ENCODE measurements at places on chromosomes 13 and 19.

- no peak for DNase-seq
Observed at GRCh38 chr13:33763021-33763420, 54.9 kb upstream of the RFC3 start.

GRCh38 chr19:10885201-10886169 is 14.1 kb downstream of the CARM1 start:
- no peak for DNase-seq

DNA sequence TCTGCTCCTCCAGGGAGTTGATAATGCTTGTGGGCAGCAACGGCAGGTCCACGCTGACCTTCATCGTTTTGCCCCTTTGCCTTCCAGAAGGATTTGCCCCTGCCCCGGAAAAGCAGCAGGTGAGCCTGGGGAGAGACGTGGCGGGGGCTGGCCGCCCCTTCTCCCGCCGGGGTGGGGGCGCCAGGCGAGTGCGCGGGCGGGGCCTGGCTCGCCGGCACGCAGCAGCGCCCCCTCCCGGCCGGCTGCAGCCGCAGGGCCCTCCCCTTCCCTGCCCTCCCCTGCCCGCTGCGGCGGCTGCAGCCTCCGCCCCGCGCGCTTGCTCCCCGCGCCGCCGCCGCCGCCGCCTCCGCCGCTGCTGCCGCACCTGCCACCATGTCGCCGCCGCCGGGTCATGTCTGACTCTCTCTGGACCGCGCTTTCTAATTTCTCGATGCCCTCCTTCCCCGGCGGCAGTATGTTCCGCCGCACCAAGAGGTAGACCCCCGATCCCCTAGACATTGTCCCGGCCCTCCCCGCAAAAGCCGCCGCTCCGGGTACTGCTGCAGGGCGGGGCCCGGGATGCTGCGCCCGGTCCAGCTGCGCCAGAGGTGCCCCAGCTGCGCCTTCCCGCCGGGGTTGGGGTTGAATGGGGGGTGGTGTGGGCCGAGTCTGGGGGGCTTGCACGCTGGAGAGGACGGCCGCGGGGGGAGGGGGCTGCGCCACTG is at the start of gene MAST1:
Gene MAST1, plus strand, starts transcription at position 334 of the 704 bp plus-strand sequence. Its CDS starts 58 bp downstream, at position 392.
- no peak for DNase-seq

DNA sequence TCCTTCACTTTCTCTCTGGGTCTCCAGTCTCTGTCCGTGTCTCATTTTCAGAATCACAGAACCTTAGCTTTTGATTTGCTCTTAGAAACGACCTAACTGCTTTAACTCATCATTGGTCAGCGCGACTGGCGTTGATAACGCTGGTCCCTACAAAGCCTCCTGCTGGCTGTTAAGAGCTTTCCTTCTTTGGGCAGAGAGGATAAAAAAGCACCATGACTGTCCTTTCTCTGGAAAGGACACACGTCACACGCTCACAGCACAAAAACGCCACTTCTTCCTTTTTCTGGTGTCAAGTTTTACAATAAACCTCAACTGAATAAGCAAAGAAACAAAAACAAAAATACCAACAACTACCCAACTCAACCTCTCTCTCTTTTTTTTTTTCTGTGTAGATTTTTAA is 1.7 kb upstream of the KLK12 start:
- DNase-seq: no peak

DNA sequence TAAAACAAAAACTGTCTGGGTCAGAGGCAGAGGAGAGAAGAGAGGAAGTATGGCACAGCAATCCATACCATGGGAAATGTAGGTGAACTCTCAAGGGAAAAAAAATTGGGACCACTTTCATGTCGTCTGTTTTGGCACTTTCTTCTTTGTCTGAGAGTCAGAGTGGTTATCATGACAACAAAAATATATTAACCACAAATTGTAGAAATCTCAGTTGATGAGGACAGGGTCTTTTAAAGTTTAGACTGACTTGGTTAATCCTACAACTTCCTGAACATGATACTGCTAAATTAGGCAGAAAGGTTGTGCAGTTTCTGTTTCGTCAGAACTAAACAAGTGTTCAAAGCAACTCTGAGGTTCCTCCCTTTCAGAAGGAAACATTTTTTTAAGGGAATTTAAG is 15.2 kb downstream of the KLF5 start:
- no peak for DNase-seq

- no peak for DNase-seq
Observed at GRCh38 chr19:24081056-24081455, 5.9 kb upstream of the ZNF254 start.

DNA sequence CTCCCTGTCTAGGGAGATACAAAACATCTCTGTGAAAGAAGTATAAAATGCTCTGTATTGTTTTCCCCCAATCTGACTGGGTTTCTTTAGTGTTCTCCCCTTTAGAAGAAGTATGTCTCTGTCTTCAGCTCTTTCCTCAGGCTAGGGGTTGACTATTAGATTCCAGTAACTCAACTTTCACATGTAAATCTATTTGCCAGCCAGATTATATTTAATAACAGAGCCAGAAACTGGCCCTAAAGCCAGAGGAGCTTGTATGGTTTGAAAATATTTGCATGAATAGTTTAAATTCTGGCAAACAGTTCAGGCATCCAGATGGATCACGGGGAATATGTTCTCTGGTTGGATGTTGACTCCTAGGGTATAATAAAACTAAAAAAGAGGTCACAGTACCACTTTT is 22.3 kb upstream of the CYSLTR2 start:
- DNase-seq: no peak

Data from activated gamma-delta T cell treated with Interleukin-2 at 50 U/mL for 16 hours (primary cell).